Activated naive CD8-positive, alpha-beta T cell treated with anti-CD3 and anti-CD28 coated beads for 36 hours (primary cell): ENCODE measurements at places on chromosomes 2 and 18.

DNA sequence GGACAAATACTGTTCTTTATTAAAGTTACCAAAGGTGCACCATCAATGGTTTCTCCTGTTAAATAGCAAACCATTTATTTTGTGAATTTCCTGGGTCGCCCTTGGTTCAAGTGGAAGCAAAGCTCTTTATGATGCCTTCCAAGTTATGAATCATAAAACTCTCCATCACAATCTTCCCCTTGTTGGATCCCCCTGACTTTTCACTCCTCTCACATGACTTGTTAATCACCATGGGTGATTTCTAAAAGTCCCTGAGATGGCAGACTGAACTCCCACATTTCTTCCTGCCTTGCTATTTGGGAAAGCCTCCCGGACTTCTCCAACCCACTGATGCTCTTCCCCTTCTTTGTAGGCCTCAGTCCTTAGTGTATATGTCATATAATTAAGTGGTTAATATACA lies 176.0 kb downstream of the THADA start:
- DNase-seq = no peak

DNA sequence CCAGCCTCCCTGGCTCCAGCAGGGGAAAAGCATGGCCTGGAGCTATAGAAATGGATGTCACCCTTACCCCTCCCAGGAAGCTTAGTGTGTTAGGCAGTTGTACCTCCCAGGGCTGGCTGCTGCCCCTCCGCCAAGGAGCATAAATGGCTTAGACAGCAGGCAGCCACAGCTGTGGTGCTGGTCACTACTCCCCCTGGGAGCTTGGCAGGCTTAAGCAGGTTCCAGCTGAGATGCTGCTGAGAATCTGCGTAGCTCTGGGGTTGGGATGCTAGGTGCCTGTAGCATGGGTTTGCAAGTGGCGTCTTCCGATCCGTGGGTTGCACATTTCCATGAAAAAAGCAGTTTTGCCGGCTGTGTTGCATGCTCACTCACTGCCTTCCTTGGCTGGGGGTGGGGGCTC lies 369.7 kb downstream of the CTNNA2 start:
- DNase-seq = no peak

- DNase-seq = no peak
These were observed 143.5 kb downstream of the TGIF1 start for GRCh38 chr18:3593381-3593903.

DNA sequence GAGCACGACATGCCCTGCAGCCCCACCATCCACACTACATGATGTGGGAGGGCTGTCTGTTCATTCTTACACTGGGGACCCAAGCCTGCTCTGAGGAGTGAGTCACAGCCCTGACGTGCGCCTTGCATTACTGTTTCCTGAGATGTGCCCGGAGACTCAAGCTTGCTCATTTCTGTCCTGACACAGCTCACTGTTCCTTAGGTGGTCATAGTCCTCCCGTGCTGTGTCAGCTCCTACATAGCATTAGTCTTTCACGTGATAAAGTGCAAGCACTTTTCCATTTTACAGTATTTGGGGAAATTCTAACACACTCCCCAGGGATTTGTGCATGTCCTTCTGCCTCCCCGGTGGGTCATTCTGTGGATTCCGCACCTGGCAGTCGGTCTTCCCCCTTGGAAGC lies 46.2 kb upstream of the TRIM43B start:
- no peak for DNase-seq

DNA sequence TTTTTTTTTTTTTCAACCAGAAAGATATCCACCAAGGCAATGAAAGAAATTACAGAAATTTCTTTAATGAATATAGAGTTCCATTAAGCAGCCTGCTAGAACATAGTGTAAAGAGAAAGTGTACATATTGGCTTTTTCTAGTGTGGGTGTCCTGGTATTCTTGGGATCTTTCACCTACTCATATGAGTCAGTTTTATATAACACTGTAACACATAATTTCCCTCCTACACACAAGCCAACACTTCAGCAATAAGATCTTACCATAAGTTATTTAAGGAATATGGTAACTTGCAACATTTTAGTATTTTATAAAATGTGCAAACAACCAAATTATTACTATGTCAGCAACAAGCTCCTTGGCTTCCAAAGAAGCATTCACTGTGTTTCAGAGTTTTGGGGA lies 59.9 kb downstream of the ZRANB3 start:
- DNase-seq = no peak

DNA sequence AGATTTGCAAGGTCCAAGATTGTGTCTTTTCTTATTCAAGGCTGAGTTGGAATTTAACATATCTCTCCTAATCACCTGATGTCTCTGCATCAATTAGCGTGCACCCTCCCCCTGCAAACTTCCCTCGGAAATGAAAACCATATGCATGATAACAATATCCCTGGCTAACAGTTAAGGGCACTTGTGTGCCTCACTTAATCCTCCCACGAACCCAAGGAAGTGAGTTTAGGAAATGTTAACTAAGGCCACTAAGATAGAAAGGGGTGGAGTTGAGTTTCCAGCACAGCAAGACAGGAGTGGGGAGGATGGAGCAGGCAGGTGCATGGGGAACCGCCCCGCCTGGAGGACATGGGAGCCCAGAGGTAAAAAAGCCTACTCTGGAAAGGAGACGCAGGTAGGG lies 52.4 kb upstream of the PTMA start:
- DNase-seq = no peak

DNA sequence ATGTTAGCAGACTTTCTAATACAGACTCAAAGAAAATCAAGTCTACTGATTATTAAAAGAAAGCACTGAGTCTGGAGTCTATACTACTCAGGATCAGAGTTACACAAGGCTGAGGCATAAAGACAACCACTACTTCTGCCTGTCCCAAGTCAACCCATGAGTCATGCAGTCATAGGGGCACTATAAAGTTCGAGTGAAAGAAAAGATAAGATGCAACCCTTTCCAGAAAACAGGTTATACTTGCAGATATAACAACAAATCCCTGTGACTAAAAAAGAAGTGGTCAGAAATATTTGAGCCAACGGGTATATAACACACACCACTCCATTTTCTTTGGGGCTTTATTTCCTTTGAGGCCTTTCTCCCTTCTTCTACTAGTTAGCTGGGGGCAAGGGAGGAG lies 18.6 kb upstream of the SCRN3 start:
- no peak for DNase-seq

- DNase-seq = no peak
These were observed 78.7 kb downstream of the GBX2 start for GRCh38 chr2:236089271-236090026.

- DNase-seq = no peak
These were observed 247.6 kb downstream of the DYM start for GRCh38 chr18:49212819-49213218.

DNA sequence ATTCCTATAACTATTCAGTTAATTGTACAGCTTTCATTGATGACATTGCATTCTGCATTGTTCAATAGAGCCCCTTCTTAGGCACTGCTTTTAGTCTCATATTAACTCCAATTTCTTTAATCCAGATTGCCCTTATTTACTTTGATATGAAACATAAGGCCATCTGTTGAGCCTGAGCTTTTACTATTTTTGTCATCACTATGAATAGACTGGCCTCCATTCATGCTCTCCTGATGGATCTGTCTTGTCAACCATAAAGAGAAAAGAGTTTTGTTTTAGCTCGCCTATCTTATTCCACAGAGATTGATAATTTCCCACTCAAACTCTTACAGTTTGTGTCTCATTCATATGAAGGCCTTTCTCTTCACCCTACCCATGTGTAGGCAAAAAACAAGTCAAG lies 159.2 kb upstream of the DTNA start:
- no peak for DNase-seq

DNA sequence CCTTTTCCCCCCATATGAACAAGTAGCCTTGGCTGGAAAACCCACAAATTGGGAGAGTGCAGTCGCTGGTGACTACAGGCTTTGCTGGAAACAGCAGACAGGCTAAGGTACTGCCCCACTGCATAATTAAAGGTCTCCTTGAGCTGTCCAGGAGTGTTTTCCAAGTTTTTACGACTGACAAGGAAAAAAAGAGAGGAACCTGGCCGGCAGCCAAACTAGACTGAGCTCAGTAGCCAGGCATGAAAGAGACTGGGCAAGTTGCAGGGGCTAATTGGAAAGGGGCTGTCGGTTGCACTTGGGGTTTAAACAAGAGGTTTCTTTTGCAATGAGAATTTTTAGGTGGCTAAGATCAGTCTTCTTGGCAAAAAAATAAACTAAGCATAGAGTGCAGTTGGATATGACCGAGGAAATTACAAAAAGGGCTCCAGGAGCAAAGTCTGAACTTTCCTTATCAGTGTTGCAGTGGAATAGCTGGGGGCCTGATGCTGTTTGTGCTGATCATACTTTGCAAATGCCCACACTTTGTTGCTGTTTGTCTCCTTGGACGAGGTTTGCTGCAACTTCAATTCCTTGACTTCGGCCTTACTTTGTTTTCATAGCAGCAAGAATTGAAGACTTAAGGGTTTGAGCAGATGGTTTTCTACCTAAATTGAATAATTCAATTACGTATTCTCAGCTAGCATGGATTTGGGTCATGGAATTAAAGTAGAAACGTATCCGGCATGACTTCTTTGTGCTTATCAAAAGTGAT lies 2.1 kb downstream of the GULP1 start:
- DNase-seq = no peak

- DNase-seq = no peak
These were observed 44.1 kb upstream of the MEIS1 start for GRCh38 chr2:66390811-66391210.

GRCh38 chr2:37872192-37872750 lies 52.8 kb upstream of the RMDN2 start:
- DNase-seq = no peak
